HT-29 (cell line): ENCODE measurements at places on chromosomes 5 and 9.

- DNase-seq: no peak
Observed at GRCh38 chr5:10607666-10608073, 43.8 kb downstream of the ANKRD33B start.

- no peak for DNase-seq
Observed at GRCh38 chr9:134429481-134429880, 103.2 kb downstream of the RXRA start.

DNA sequence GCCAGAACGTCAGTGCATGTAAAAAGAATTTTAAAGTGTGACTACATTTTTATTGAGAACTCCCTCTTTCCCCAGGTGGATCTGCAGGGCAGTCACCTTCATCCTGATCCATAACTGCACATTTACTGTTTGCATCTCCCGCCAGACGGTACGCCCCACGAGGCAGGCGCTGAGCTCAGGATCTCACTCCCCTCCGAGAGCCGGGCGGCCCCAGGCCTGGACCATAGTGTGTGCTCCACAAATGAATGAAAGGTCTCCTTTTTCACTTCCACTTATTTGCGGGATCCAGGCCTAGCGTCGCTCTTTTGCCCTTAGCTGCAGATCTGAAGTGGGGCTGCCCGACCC lies 378 bp downstream of the DROSHA start:
- peak; percentile 47 for DNase-seq

GRCh38 chr5:91898019-91898418 lies 514.9 kb upstream of the ARRDC3 start:
- DNase-seq: no peak

DNA sequence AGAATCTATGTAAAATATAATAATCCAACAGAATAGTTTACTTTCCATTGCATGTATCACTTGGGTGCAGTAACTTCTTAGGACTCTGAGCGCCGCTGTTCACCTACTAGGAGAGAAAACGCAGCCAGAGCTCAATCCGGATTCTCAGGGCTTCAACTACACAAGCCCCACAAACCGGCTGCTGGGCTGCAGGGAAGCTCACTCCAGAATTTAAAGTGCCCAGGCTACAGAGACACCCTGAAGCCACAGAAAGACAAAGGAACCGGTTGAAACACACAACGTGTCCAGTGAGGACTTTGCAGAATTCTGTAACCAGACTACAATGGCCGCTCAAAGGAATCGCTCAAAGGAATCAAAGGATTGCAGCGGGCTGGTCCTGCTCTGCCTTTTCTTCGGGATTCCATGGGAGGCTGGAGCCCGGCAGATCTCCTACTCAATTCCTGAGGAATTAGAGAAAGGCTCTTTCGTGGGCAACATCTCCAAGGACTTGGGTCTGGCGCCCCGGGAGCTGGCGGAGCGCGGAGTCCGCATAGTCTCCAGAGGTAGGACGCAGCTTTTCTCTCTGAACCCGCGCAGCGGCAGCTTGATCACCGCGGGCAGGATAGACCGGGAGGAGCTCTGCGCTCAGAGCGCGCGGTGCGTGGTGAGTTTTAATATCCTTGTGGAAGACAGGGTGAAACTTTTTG lies at the start of gene PCDHGA10:
PCDHGA10 (plus strand) TSS at position 134 of the 686 bp plus-strand sequence; CDS start at position 323, 189 bp downstream.
- peak; percentile 72 for DNase-seq

DNA sequence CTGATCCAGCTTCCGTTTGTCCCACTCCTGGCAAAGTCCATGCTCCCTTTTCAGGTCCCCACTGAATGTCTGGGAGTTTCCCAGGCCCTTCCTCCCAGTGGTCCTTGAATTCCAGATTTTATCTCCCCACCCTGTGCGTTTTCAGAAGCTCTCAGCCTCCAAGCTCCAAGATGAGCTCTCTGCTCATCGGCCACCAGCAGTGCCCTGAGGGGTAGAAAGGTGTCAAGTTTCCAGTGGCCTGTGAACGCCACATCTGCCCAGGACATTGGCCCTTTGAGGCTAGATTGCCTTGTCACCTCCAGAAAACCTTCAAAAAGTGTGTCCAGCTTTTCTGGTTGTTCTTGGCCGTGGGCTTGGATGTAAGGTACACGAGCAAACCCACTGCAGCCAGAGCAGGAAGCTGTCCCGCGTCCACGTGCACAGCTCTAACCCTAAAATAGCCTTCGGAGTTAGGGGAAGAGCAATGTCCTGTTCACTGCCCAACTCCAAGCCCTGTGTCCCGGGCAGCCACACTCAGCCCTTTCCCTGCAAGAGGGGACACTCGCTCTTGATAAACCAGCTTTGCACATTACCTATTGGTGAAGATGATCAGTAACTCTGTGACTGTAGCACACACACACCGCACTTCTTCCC lies 10.9 kb upstream of the LRRC14B start:
- DNase-seq: no peak

DNA sequence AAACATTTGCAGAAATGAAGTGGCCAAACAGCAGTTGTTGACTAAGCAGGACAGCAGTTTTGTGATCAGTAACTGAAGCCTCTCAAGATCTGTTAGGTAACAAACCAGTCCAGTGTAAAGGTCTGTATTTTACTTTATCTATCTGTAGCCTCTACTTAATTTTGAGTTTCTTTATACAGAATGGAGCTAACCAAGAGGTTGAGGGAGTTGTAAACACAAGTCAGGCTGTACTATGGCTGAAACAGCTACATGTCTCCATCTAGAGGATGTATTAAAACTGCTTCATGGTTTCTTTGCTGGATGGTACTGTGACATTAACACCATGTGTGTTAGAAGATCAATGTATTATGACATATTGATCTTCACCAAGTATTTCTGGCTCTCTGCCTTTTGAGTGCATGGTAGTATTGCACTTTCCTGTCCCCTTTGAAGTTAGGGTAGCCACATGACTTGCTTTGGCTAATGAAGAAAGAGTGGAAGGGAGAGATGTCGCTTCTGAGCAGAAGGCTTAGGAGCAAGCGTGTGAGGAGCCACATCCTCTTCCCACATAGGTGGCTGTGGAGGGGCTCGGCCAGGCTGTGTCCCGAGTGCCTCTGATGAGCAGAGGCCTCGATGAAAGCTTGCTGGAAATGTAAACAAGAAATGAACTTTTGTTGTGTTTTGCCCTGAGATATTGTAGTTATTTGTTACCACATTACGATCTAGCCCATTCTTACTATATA lies 105.6 kb upstream of the PCA3 start:
- peak; percentile 51 for DNase-seq

DNA sequence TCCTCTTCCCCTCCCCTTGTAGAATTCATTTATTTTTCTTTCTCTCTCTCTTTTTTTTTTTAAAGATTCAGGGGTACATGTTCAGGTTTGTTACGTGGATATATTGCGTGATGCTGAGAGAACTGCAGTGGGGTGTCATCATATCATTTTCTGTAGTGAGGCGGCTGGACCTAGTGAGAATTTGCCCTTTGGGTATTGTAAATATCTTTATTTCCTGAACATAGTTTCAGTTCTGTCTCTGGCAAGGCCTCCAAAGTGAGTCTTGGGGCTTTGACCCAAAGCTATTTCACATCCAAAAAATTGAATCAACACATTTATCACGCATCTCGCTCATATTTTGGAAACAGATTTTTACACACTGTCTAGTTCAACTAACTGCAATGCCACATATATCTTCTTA lies 25.4 kb upstream of the MYOT start:
- no peak for DNase-seq

- no peak for DNase-seq
Observed at GRCh38 chr5:171946000-171946781, 60.2 kb downstream of the FBXW11 start.

- DNase-seq: peak; percentile 55
Observed at GRCh38 chr5:81755320-81755719, 4.4 kb upstream of the SSBP2 start.

- DNase-seq: no peak
Observed at GRCh38 chr5:173726846-173727557, 110.6 kb upstream of the BOD1 start.

DNA sequence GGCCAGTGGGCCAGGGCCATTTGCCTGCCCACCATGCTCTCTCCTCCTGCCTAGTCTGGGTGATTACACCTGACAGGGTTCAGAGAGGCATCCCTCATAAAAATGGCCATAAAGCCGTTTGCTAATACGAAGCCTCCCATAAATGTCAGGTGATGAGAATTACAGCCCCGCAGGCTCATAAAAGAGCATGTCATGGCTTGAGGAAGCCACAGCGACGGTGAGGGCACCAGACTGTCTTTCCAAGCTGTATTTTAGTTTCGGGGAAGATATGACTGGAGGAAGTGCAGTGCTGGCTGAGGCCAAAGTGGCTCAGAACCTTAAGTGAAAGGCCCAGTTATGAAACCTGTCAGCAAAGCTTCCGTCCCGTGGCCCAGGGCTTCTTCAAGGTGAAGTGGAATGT lies 18.5 kb upstream of the TCERG1 start:
- peak; percentile 36 for DNase-seq

DNA sequence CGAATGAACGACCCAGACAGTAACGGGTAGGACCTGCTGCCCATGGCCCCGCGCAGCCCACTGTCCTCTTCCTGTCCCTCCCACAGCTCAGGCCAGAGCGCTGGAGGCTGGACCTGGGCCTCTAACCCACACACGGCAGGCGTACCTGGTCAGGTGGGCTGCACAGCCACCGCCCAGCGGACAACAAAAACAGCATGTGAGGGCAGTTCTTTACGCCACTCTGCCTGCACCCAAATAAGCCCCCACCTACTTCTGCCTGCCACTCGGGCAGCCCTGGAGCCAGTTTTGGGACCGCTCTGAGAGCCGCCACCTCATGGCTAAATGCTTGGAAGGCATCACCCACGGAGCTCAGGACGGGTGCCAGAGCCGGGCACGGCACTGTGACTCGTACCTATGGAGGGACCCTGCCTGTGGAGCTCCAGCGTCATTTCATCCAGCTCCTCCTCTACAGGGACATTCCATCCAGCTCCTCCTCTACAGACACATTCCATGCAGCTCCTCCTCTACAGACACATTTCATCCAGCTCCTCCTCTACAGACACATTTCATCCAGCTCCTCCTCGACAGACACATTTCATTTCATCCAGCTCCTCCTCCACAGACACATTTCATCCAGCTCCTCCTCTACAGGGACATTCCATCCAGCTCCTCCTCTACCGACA lies 18.9 kb downstream of the CLPTM1L start:
- DNase-seq: peak; percentile 76

GRCh38 chr5:147887930-147888329 lies 9.4 kb downstream of the SCGB3A2 start:
- no peak for DNase-seq

DNA sequence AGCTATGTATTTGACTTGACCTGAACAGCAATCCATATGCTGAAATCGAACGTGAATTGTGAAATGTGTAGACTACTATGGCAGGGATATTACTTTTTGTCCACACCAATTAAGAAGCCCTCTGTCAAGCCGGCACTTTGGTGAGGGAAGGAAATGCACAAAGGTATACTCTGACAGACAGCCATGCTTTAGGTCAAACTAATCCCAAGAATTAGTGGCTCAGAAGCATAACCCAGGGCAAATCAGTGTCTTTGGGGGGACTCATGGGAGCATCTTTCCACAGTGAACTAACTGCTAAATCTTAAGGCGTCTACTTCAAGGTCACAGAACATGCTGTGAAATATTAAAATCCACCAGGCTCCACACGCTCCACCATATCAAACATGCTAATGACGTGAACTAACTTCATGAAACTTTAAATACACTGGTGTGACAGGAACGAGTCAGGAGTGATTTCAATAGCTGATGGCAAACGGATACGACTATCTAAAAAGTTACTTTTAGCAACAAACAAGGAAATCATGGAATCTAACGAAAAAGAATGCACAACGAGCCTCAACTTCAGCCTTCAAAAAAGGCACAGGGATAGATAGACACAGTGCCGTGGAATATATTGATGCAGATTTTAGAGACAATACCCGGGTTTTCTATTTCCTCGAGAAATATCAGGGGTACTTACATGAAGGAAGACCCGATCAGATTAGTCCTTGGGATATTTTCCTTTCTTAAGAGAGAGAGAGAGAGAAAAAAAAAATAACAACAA lies 527 bp downstream of the MEF2C start:
- no peak for DNase-seq

DNA sequence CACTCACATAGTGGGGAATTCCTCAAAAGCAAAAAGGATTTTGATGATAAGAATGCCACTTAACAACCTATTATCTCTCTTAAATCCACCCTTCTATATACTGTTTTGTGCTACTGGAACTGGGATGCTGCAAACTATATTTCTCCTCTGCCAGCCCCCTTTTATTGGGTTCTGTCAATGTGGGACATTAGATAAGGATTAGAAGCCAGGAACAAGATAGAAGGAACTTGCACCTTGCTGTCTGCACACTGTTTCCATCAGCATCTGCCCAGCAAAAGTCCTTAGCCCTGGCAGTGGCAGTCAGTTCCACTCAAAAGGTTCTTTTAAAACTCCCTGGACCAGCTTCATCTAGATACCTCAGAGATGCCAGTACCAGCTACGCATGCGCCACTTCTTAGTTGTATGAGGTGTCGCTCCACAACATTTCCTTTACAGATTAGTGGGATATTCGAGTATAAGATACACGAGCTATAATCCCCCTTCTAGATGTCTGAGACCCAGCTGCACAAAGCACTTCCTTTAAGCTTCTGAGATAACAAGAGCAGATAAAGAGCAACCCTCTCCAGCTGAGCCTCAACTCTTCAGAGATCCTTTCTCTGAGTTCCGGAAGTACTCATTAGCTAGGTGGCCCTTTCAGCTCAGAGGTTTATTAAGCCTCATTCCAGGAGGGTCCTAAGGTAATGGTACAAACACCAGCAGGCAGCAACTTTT lies 45.3 kb downstream of the CERT1 start:
- no peak for DNase-seq

DNA sequence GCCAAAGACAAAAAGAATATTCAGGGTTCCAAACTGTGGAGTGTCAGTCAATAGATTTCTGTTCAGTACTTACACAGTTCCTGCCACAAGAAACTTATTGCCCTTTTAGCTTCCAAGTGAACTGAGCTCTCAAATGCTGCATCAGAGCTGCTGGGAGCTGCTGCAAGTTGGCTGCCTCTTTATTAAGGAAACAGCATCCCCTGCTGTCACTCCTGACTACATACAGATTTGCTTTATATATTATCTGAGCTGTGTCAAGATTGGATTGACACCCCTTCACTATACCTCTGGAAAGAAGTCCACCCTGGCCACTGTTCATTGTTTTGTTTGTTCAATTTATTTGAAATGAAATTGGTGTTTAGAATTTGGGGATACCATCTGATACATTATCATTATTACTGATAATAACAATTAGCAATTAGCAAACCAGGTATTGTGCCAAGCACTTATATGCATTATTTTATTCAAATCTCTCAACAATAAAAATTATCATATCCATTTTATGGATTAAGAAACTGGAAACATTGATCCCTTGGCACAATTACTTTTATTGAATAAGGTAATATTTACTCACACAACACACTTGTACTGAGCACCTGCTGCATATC lies 16.4 kb upstream of the C5orf58 start:
- peak; percentile 37 for DNase-seq

GRCh38 chr5:321726-322251 lies 275 bp downstream of the AHRR start:
- DNase-seq: no peak
